ENCODE measurements at places on chromosomes 6 and 20. TPM values are rescaled to one million over a fixed set of nuclear protein-coding genes. Genes with fewer than 3 reads are reported as not detected.

Gene L3MBTL1
- total RNA-seq: 43.2 TPM

Gene VPS52
- 37.8 TPM for total RNA-seq

Gene DNMT3B
- 9.3 TPM for total RNA-seq

Gene DEFB124
- not detected for total RNA-seq

Gene NKX2-2
- 2.4 TPM for total RNA-seq

Gene MAPK13
- total RNA-seq: 3.5 TPM

Gene COL9A3
- total RNA-seq: 3.8 TPM

Gene GSTA1
- not detected for total RNA-seq

Gene FNDC11
- 0.73 TPM for total RNA-seq

Gene MUC22
- total RNA-seq: not detected

Gene MYT1
- 17.2 TPM for total RNA-seq

Gene SLC17A9
- 0.36 TPM for total RNA-seq

Gene UBE2C
- total RNA-seq: 14.1 TPM

All from cerebellum (tissue), 4 donors.